ENCODE measurements at places on chromosomes 3 and 15. TPM values are rescaled to one million over a fixed set of nuclear protein-coding genes. Genes with fewer than 3 reads are reported as not detected.

DNA sequence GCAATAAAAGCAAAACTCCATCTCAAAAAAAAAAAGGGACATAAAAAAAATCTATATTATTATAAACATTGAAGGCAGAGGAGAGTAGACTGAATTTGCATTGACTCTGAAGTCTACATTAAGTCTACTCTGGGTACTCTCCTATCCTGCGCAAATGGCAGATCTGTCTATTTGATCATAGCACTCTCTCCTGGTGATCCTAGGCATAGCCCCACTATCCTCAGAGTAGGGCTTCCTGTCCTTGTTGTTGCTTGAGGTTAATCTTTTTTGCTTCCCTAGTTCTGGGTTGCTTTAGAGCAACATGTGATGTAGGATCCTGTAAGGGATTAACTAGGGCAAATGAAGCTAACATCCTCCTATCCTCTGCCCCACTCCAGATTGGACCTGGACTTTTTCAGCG is 82.1 kb upstream of the LRRFIP2 start:
- H3K4me3 ChIP-seq, result no peak overlapping the region
- peaks cover 26% of the 10 kb centered on the region for H3K36me3 ChIP-seq
- H3K4me1 ChIP-seq, result no peaks in the 10 kb centered on the region
- H3K27ac ChIP-seq, result no peak overlapping the region

- H3K27ac ChIP-seq, result no peak overlapping the region
- no peak overlapping the region for H3K4me3 ChIP-seq
- DNase-seq, result no peak
- H3K4me1 ChIP-seq, result peaks cover 7% of the 10 kb centered on the region
- H3K27me3 ChIP-seq, result peaks cover 58% of the 10 kb centered on the region
Measured at GRCh38 chr3:5011555-5012256, 32.5 kb downstream of the BHLHE40 start.

- peak overlapping the region; percentile 71 for H3K27ac ChIP-seq
- no peaks in the 10 kb centered on the region for H3K36me3 ChIP-seq
Measured at GRCh38 chr3:194688946-194689345, 3.3 kb downstream of the FAM43A start.

- no peaks in the 10 kb centered on the region for H3K36me3 ChIP-seq
- peak overlapping the region; percentile 84 for H3K27ac ChIP-seq
- no peak for DNase-seq
Measured at GRCh38 chr3:64816355-64816754, 128.6 kb upstream of the ADAMTS9 start.

- H3K4me3 ChIP-seq, result no peak overlapping the region
- H3K36me3 ChIP-seq, result no peaks in the 10 kb centered on the region
Measured at GRCh38 chr3:186640929-186641328, 730 bp downstream of the FETUB start.

DNA sequence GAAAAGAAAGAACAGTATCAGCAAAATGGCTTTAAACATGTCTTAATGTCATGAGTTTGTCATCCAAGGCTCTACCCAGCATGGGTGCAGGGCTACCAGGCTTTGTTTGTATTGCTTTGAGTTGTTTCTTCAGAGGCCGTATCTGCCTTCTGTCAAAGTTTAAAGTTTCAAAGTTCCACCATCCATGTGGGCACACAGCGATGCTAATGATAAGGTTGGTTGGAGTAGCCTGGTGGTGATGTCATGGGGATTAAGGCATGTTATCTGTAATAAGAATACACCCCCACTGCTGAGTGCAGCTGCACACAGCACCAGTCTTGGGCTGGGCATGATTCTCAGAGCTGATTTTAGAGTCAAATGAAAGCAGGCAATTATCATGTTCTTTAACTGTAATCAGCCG is 72.0 kb upstream of the LRTM1 start:
- no peaks in the 10 kb centered on the region for H3K36me3 ChIP-seq
- H3K27me3 ChIP-seq, result no peaks in the 10 kb centered on the region
- DNase-seq, result peak; percentile 22
- no peak overlapping the region for H3K27ac ChIP-seq
- peaks cover 14% of the 10 kb centered on the region for H3K4me1 ChIP-seq
- H3K4me3 ChIP-seq, result no peak overlapping the region

- no peaks in the 10 kb centered on the region for H3K4me1 ChIP-seq
- H3K27ac ChIP-seq, result no peak overlapping the region
- peaks cover 4% of the 10 kb centered on the region for H3K27me3 ChIP-seq
Measured at GRCh38 chr3:53187430-53187829, 26.4 kb downstream of the PRKCD start.

GRCh38 chr3:32285891-32286290 is 47.4 kb downstream of the CMTM8 start:
- no peaks in the 10 kb centered on the region for H3K27me3 ChIP-seq
- no peak overlapping the region for H3K27ac ChIP-seq
- peak; percentile 12 for DNase-seq
- no peaks in the 10 kb centered on the region for H3K4me1 ChIP-seq

DNA sequence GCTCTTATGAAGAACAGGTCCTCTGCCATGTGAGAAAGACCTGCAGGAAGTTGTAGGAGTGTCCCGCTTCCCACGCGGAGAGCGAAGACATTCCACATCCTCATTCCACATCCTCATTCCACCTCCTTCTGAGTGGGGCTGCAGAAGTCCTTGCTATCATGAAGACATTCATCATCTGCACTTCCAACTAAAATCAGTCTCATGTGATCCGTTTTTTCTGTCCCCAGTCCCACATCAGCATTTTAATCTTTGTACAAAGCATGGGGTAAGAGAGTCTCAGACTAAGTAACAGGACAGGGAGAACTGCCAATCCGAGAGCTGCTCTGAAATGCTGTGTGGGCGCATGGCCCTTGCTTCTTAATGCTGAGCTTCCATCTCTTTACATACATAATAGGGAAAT is 227.2 kb downstream of the RSRC1 start:
- no peak overlapping the region for H3K27ac ChIP-seq
- no peak overlapping the region for H3K4me3 ChIP-seq
- no peaks in the 10 kb centered on the region for H3K4me1 ChIP-seq

DNA sequence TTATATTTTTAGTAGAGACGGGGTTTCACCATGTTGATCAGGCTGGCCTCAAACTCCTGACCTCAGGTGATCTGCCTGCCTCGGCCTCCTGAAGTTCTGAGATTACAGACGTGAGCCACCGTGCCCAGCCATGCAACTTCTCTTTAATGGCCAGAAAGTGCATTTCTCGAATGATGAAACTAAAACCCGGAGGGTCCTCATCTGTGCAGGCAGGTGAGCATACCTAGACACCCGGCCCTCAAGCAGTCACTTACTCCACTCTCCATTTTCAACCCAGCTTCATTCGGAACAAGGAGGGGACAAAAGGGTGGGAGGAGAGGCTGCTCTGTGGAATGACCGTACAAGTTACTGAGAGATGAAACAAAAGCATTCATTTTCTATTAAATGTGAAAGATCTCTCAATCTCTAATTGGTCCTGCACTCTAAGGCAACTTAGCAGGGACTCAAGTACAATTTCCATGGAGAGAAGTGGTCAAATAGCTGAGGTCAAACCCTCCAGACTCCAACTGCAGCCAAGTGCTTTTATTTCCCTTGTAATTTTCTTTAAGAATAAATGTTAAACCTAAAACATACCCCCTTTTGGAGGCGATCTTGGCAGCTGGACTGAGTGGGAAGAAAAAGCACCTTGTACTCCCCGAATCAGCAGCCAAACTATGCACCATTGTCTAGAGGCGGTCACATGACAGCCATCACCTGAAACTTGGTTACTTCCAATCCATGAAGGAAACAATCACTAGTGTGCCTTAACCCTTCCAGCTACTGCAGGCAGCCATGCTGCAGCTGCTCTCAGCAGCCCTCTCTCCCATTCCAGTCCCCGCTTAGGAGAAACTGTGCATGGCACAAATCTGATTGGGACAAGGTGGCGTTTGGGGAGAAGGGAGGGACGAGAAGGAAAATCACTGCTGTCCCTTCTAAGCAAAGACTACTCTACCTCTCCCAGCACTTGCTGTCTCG is 62.2 kb downstream of the VGLL4 start:
- DNase-seq, result no peak
- peaks cover 32% of the 10 kb centered on the region for H3K4me1 ChIP-seq
- H3K36me3 ChIP-seq, result no peaks in the 10 kb centered on the region
- peak overlapping the region; percentile 23 for H3K4me3 ChIP-seq
- peak overlapping the region; percentile 87 for H3K27ac ChIP-seq
- no peaks in the 10 kb centered on the region for H3K27me3 ChIP-seq

DNA sequence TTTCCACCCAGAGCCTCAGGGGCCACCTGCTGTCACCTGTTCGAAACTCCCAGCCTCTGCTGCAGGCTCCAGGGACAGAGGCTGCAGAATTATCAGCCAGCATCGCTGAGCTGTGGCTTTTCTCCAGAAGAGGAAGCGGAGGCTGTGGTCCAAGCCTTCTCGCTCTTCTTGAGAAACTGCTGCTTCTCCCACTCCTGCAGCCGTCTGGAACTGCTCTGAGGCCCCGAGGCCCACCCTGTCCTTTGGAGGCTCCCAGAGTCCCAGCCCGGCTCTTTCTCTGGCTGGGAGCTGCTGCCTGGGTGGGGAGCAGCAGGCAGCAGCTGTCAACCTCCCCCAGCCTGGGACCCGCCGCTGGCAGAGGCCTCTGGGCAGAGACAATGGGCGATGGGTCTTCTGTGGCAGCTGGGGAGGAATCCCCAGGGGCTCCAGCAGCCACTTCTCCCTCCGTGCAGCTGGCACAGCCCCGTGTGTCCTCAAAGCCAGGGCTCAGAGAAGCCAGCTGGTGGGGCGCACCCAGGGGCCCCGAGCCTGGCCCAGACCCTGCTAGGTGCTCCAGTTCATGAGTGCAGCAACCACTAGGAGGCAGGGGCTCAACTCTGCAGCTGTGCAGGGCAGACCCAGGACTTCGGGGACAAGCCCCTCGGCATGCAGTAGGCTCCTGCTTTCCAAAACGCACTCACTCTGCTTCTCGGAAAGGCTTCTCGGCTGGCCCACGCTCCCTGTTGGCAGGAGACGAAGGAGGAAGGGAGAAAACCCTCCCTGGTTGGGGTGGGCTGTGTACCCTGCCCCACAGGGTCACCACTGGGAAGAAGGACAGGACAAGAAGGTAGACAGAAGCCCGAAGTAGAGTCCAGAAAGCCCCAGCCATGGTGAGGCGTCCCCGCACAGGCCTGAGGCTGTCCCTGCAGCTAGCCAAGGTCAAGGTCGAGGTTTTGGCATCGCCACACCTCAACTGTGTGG is 49.9 kb upstream of the FURIN start:
- H3K27ac ChIP-seq, result no peak overlapping the region
- H3K36me3 ChIP-seq, result no peaks in the 10 kb centered on the region

DNA sequence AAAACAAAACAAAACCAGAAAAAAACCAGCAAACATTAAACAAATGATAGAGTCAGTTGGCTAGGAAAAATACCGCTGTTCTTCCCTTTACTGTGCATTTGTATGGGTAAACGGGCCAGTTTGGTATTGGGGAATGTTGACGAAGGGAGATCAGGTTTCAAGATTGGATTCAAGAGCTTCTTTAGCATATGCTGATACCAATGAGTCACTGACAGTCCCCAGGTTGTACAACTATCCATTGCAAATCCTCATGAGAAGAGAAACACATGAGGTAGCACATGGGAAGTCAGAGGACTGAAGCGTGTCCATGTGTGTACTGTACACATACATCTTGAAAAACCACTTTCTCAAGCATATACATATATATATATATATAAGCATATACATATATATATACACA is 25.6 kb downstream of the TIGIT start:
- H3K27me3 ChIP-seq, result no peaks in the 10 kb centered on the region
- H3K27ac ChIP-seq, result no peak overlapping the region
- H3K4me3 ChIP-seq, result no peak overlapping the region
- DNase-seq, result peak; percentile 43
- peaks cover 15% of the 10 kb centered on the region for H3K4me1 ChIP-seq
- no peaks in the 10 kb centered on the region for H3K36me3 ChIP-seq

- no peak for DNase-seq
- H3K27me3 ChIP-seq, result no peaks in the 10 kb centered on the region
- no peaks in the 10 kb centered on the region for H3K4me1 ChIP-seq
- H3K27ac ChIP-seq, result no peak overlapping the region
- no peak overlapping the region for H3K4me3 ChIP-seq
Measured at GRCh38 chr3:146501752-146502151, 32.4 kb upstream of the PLSCR2 start.

- no peak overlapping the region for H3K4me3 ChIP-seq
- H3K27me3 ChIP-seq, result peaks cover 14% of the 10 kb centered on the region
- no peak overlapping the region for H3K27ac ChIP-seq
- H3K4me1 ChIP-seq, result peaks cover 13% of the 10 kb centered on the region
Measured at GRCh38 chr3:72143322-72143721, 358.4 kb upstream of the PROK2 start.

- H3K27ac ChIP-seq, result no peak overlapping the region
- H3K27me3 ChIP-seq, result no peaks in the 10 kb centered on the region
Measured at GRCh38 chr3:173644086-173645082, 246.8 kb downstream of the NLGN1 start.

- H3K27ac ChIP-seq, result no peak overlapping the region
- no peaks in the 10 kb centered on the region for H3K36me3 ChIP-seq
- no peak for DNase-seq
- H3K4me3 ChIP-seq, result no peak overlapping the region
- H3K4me1 ChIP-seq, result no peaks in the 10 kb centered on the region
Measured at GRCh38 chr3:13072239-13072599, 1.0 kb downstream of the IQSEC1 start.

DNA sequence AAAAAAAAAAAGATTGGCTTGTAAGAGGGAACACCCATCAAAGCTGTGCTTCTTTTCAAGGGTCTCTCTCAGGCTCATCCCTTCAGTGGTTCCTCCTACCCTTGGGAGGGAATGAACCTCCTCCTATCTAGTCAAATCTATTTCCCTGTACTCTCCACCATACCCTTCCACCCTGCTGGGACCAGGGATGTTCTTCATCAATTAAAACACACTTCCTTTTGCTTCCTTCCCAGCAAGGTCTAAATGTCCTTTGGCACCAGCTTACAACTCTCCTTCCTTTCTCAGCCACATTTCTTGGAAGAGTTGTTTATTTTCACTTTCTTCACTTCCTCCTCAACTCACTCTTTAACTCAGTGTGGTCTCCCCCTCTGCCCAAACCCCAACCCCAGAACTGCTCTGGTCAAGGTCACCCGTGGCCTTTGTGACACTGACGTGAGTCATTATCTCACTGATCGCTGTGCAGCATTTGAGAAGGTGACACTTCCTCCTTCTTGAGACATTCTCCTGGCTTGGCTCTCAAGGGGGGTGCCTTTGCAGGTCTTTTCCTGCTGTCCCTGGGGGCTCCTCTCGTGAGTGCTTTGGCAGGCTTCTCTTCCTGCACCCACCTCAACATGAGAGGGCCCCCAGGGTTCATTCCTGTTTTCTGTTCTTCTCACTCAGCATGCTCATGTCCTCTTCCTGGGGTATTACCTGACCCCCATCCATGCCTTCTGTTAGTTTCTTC is 210.5 kb upstream of the TLE3 start:
- H3K36me3 ChIP-seq, result no peaks in the 10 kb centered on the region
- peaks cover 27% of the 10 kb centered on the region for H3K27me3 ChIP-seq
- no peak overlapping the region for H3K27ac ChIP-seq
- no peak for DNase-seq

SLC26A6 gene
- total RNA-seq, result 87.4 TPM

SLC22A14 gene
- 0.12 TPM for total RNA-seq

PLSCR4 gene
- total RNA-seq, result 1.2 TPM

PAK6 gene
- 9.7 TPM for total RNA-seq

ABHD6 gene
- total RNA-seq, result 13.4 TPM

CYP1A2 gene
- total RNA-seq, result not detected

TMEM207 gene
- not detected for total RNA-seq

MUC20 gene
- 5.5 TPM for total RNA-seq

STAB1 gene
- total RNA-seq, result 2.2 TPM

EFCAB12 gene
- total RNA-seq, result 0.85 TPM

CTXN2 gene
- not detected for total RNA-seq
